ENCODE measurements at places on chromosomes 3 and 15.

GRCh38 chr15:73602446-73602843 is 30.7 kb downstream of the NPTN start:
- DNase-seq, result no peak

- no peak for DNase-seq
Observed at GRCh38 chr3:99658274-99658673, 19.9 kb downstream of the COL8A1 start.

GRCh38 chr3:177426878-177427495 is 229.7 kb upstream of the TBL1XR1 start:
- DNase-seq, result peak; percentile 38

DNA sequence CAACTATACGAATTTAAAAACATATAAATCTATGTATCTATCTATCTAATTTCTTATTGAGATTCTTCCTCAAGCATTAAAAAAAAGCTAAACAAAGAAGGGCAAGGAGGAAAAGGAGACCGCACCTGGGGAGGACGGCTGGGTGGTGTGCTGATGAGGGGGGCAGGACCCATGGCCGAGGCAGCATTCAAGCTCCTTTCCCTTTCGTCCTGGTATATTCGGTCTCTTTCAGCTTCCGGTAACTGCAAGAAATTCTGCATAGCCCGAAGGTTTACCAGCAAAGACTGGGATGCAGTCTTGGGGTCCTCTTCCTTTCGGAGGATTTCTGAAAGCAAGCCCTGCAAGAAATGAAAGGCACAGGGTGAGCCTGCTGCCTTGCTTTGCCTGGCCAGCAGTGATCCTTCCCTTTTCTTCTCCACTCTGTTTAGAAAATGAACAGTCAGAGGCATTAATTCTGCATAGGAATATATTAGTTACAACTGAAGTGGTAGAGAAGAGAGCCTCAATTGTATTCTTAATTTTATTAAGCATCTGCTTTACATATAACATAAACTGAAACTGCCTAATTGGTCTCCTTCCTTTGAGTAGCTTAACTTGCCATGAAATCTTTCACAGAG is 38.8 kb downstream of the SATB1 start:
- no peak for DNase-seq

DNA sequence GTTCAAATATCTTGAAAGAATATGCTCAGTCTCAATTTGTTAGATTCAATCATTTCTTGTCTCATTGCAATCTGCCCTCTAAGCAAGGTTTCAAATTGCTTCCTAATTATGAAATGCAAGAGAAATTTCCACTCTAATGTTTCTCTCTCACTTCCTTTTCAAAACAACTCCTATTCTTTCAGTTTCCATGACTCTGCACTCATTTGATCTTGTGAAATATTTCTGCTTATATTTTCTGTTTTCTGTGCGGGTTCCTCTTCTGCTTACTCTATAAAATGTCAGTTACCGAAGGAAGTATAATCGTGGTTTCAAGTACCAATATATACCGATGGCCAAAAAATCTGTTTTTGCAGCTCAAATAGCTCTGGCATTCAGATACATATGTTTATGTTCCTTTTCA is 521.9 kb upstream of the NAALADL2 start:
- DNase-seq, result no peak

- no peak for DNase-seq
Observed at GRCh38 chr3:194306109-194306686, 44.9 kb downstream of the CPN2 start.
